ENCODE measurements at places on chromosomes 13 and 19.

DNA sequence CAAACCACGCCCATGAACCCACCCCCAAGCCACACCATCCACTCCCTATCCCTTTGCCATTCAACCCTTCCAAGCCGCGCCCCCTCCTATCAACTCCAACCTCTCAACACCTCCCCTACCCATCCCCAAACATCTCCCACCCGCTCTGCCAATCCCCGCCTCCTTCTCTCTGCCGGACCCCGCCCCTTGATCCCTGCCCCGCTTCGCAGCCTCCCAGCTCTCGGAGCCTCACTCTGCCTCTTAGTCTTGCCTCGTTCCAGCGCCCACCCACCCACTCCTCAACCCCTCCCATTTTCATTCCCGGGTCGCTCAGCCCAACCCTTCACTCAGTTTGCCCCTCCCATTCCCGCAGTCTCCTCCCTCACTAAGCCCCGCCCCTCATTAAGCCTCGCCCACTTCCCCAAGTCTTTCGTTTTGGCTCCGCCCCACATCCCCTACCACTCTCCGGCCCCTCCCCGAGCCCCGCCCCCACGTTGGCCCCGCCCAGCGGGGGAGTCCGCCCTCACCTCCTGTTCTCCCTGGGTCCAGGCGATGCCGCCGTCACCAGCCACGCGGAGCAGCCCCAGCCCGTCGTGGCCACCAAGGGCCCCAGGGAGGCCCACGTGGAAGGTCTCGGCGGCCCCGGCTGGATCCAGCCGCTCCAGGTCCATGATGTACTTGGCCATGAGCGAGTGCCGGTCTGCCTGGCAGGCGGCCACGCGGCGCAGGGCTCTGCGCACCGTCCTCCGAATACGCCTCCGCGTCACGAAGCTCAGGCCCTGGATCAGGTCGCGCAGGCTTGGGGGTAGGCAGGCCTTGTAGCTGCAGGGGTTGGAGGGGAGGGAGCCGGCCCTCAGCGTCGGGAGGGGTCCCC, 5.7 kb downstream of the JAK3 start:
- DNase-seq: no peak

DNA sequence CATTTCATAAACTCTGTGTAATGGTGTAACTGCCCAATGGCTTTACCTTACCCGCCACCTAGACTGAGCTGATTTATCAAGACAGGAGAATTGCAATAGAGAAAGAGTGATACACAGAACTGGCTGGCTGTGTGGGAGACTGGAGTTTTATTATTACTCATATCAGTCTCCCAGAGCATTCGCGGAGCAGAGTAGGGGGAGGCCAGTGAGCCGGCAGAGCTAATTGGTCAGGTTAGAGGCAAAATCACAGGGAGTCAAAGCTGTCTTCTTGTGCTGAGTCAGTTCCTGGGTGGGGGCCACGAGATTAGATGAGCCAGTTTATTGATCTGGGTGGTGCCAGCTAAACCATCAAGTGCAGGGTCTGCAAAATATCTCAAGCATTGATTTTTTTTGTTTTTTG, 23.4 kb upstream of the SLITRK1 start:
- no peak for DNase-seq

GRCh38 chr13:43244481-43244880, 221.1 kb downstream of the DNAJC15 start:
- no peak for DNase-seq

GRCh38 chr13:112250788-112251445, 125.2 kb upstream of the SPACA7 start:
- DNase-seq: no peak

- DNase-seq: peak; percentile 81
These were observed 23.7 kb upstream of the GPR18 start for GRCh38 chr13:99281811-99282263.

- DNase-seq: no peak
These were observed 2.2 kb upstream of the PLK5 start for GRCh38 chr19:1521636-1522035.

GRCh38 chr13:87777387-87777786, 106.2 kb downstream of the SLITRK5 start:
- DNase-seq: no peak
